ENCODE measurements at places on chromosomes 5 and 9.

- DNase-seq: no peak
Measured at GRCh38 chr5:137296213-137296781, 202.8 kb downstream of the SPOCK1 start.

GRCh38 chr9:98220911-98221310 is 28.5 kb upstream of the CORO2A start:
- DNase-seq: no peak

DNA sequence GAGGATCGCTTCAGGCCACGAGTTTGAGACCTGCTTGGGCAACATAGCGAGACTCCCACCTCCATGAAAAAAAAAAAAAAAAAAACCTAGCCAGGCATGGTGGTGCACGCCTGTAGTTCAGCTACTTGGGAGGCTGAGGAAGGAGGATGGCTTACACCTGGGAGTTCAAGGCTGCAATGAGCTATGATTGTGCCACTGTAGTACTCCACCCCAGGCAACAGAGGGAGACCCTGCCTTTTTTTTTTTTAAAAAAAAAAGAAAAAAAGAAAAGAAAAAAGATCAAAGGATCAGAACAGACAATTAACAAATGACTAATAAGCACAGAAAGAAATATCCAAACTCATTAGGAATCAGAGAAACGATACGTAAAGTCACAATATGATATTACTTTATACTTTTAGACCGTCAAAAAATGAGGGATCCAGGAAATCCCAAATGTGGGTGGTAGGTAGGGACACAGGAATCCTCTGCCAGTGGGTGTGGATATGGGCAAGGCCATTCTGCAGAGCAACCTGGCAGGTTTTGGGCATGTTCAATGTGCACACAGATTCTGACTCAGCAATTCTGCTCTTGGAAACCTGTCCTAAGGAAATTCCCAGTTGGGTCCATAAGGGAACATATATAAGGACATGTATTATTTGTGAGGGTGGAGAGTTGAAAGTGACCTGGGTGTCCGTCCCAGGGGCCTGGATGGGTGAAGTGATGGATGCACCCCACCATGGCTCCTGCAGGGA is 144.7 kb upstream of the TBC1D2 start:
- no peak for DNase-seq

GRCh38 chr5:149356391-149356790 is 1.5 kb upstream of the PCYOX1L start:
- DNase-seq: no peak

DNA sequence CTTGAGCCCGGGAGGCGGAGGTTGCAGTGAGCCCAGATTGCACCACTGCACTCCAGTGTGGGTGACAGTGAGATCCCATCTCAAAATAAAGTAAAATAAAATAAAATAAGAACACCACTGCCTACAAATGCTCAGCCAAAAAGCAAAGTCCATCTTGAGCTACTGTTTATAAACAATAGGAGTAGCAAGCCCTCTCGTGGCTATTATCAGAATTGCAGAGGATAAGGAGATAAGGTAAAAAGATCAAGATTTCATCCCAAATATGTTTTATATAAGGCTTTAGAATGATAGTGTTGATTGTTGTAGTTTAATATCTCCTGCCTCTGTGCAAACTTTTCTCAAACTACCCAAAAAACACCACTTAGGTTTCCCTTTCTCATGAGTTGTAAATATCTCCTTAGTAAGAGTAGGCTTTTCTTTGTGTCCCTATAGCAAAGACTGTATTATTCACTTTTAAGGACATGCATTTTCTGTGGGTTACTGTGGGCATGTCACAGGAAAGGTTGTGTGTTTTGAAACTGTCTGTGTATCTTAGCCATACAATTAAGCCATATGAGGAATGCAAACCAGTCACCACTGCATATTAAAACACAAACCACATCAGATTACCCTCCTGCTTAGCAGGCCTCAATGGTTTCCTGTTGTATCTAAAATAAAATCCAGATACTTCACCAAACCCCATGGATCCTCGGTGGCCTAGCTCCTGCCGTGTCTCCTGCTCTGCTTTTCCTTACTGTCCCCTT is 31.8 kb upstream of the CKS2 start:
- DNase-seq: peak; percentile 23

DNA sequence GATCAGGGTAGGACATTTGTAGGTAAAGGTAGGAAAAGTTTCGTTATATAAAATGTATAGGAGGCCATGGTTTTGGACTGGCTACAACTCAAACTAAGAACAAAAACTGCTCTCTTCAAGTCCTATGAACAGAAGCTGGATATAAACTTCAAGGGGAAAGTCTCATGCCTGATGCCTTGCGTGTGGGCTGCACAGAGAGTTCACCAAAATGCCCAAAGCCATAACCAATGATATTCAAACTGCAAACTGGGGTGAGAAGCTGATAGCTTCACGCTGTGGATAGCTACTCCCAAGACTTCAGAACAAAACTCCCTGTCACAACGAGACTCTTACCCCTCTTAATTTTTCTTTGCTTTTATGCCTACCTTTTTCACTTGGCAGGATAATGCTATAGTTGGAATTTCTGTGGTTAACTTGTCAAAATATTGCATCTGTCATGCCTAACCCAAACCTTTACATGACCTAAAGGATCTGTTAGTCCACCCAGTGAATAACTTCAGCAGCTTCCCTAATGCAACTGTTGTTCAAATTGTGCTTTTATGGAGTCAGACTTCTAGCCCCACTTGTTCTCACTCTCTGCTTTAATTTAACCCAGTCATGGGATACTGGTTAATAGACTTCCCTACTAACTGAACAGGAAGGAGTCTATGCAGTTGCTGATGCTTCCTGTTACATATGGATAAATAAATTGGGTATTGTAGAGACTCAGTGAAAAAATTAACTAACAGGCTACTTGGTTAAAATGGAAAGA is 71.9 kb downstream of the SFXN1 start:
- no peak for DNase-seq

DNA sequence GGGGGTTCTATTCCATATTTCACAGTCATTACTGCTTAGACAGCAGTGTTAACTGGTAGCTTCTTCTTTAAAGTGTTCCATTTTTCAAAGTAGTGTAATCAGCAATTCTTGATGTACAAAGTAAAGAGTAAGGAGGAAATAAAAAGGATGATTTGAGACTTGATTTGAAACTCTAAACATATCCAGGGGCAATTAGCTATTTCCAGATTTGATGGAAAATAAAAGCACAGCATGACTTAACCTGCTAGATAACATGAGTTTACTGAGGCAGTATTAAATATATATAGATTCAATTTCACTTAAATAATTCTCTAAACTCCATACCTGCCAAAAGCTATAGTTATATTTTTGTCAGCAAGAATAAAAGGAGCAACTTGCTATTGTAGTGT is 29.8 kb downstream of the NR2F1 start:
- DNase-seq: no peak

DNA sequence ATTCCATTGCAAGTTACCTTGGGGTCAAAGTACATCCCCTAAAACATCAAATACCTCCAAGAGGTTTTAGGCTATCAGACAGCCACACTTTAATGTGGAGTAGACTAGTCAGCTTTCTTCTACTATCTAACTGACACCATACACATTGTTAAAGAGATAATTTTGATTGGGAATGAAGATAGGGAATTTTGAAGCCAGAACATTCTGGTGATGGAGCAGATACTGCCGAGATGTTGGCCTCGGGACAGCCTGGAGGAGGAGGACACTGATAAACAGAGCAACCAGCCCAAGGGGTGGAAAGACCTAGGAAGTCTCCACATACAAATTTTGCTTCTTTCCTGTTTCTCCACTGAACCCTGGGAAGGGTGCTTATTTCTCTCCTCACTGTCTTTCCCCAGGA is 14.9 kb downstream of the TJP2 start:
- no peak for DNase-seq

GRCh38 chr5:139655727-139656271 is 7.7 kb downstream of the CXXC5 start:
- DNase-seq: no peak

DNA sequence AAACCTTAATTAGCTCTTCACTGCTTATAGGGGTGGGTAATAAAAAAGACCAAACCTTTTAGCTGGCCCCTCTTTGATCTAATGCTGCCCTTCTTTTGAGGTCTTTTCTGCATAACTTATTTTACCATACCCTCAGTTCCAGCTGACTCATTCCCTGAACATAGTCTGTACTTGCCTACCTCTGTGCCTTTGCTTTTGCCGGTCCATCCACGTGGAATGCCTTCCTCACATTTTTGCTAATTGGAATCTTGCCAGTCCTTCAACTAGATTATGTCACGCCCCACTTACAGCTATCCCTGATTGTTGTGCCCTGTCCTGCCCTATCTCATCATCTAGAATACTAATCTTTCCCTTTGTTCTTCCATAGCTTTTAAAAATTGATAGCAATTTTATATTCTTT is 44.2 kb downstream of the FAF2 start:
- no peak for DNase-seq

- DNase-seq: no peak
Measured at GRCh38 chr9:126480813-126481212, 132.9 kb upstream of the LMX1B start.

- no peak for DNase-seq
Measured at GRCh38 chr9:38029915-38030638, 39.0 kb downstream of the SHB start.

DNA sequence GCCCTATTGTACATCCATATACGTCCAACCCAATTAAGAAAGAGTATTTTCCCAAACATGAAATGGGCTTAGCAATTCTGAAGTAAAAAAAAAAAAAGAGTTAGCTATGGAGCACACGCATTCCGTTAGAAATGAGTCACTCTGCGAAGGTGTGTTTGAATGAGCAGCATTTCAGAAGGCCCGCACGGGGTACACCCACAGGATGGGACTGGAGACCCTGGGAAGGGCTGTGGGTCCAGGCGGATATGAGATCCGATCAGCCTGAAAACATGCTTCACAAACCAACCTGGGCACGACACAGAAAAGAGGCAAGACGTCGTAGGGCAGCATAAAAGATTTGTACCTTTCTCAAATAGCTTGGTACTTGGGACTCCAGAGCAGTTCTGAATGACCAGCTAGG is 173.9 kb upstream of the KLF9 start:
- no peak for DNase-seq

All from HT1080 (cell line).